ENCODE measurements at places on chromosomes 2 and 18. TPM values are rescaled to one million over a fixed set of nuclear protein-coding genes. Genes with fewer than 3 reads are reported as not detected.

TRABD2A gene
- polyA plus RNA-seq, result 1.6 TPM

DOK1 gene
- polyA plus RNA-seq, result 14.2 TPM

ANKRD62 gene
- 0.14 TPM for polyA plus RNA-seq

UGT1A9 gene
- not detected for polyA plus RNA-seq

IGFBP2 gene
- polyA plus RNA-seq, result 259 TPM
